Left ventricle myocardium inferior (tissue), 1 donor: ENCODE measurements at places on chromosomes 2 and 18.

- DNase-seq: no peak
Measured at GRCh38 chr18:23852236-23853045, 162.1 kb upstream of the TTC39C start.

- no peak for DNase-seq
Measured at GRCh38 chr2:18519914-18520450, 40.5 kb downstream of the RDH14 start.

- no peak for DNase-seq
Measured at GRCh38 chr2:71962911-71963694, 184.6 kb downstream of the CYP26B1 start.

- DNase-seq: no peak
Measured at GRCh38 chr2:37872192-37872750, 52.8 kb upstream of the RMDN2 start.

- DNase-seq: no peak
Measured at GRCh38 chr18:75290737-75291358, 80.3 kb downstream of the TSHZ1 start.

- no peak for DNase-seq
Measured at GRCh38 chr18:58194028-58194427, 150.0 kb downstream of the NEDD4L start.

GRCh38 chr2:231671270-231672050 is 36.9 kb upstream of the PTMA start:
- DNase-seq: no peak

GRCh38 chr18:48662011-48662661 is 123.3 kb downstream of the CTIF start:
- no peak for DNase-seq

DNA sequence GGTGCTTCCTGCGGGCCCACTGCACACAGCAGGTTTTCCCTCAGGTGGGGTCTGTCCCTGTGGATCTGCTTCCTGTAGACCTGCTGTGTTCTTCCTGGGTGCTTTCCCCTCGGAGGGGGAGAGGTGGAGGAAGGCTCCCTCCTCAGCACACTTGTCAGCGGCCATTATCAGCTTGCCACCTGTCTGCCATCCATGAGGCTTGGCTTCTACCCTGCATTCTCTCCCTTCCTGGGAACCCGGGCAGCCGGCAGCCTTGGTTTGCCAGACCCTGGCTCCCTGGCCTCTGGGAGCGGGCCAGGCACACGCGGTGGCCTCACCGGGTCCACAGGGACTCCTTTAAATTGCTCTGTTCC is 58.5 kb downstream of the INPP5D start:
- DNase-seq: no peak

- no peak for DNase-seq
Measured at GRCh38 chr2:96841701-96842495, 1.9 kb downstream of the ANKRD23 start.

DNA sequence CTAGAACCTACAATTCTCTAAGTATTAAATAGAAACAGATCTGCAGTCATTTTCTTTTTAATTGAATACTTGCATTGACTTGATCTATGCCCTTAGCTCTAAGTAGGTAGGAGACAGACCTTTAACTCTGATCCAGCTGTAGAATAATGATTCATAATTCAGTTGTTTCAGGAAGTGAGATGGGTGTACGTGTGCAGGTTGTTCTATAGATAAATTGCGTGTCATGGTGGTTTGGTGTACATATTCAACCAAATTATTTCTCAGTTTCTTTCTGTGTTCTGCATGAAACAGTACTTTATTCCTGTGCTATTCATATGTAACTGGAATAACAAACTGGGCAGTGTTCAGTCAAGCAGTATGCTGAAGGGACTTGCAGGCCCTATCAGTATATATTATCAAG is 34.3 kb upstream of the CD226 start:
- no peak for DNase-seq

DNA sequence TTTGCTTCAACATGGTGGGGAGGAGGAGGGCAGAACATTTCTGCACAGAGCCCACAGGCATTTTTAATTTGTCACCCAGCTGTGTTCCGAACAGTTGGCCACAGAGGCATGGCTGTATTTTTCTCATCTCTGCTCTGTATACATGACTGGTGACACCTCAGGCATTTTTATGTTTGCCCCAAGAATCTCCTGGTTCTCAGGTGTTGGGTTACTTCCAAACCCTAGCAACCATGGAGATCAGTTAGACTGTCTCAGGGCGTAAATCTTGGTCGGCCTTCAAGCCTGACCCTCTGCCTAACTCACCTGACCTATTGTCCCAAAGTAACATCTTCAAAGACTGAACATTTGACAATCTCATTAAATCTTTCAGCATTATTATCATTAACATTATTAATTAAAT is 100.0 kb downstream of the ABCA12 start:
- DNase-seq: no peak

GRCh38 chr2:240888890-240889573 is 6.9 kb downstream of the MAB21L4 start:
- no peak for DNase-seq

DNA sequence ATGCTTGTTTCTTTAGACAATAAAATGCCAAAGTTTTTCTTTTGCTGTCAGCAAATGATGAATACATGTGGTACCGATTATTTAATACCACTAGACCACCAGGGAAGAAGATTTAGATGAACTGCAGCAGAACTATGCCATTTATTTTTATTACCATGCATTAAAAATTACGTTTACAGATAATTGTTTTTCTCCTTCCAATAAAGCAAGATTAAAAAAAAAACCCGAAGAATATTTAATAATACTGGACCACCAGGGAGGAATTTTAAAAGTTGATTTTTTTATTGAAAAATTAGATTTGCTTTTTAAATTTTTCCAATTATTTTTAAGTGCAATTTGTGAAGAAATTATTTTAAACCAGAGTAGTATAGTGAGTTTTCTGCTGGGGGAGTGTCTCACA is 170.3 kb upstream of the HNRNPA3 start:
- DNase-seq: no peak

GRCh38 chr18:10860928-10861327 is 288.4 kb downstream of the PIEZO2 start:
- no peak for DNase-seq
